ENCODE measurements at places on chromosomes 6 and 20.

DNA sequence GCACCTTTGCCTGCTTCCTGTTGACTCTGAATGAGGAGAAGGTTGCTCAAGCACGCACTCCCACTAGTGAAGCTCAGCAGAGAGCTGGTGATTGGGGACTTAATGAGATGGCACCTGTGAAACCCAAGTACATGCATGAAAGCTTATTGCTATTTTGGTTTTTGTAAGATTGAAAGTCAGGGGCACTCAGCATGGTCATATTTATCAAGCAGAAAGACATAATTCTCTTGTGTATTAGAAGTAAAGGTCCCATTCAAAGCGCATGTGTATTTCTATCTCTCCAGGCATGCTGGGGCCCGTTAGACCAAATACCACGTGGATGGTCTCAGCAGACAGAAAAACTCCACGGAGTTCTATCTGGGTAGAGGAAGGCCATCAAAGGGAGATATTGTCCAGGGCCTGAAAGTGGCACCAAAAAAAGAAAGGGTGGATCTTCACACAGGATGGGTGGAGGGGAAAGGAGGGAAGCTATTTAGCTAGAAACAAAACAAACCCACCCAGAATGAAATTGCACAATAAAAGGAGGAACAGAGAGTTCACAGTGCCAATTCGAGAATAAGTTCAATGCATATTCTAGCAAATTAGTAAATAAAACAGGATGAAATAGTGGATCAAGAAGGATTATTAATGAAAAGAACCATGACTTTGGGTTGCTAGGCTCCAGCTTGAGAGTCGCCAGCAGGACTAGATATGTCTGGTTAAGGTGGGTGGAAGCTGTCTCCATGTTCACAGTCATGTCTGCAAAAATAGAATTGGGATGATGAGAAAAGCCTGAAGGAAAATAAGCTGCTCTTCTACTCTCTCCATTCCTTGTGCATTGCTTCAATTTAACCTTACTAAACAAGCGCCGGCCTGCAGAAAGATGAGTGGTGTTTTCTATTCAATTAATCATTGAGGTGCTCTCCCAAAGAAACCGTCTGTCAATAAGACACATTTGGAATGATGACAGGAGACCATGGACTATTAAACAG is 224.9 kb upstream of the DTNBP1 start:
- DNase-seq: no peak

GRCh38 chr6:2184700-2185455 is 60.5 kb downstream of the GMDS start:
- no peak for DNase-seq

DNA sequence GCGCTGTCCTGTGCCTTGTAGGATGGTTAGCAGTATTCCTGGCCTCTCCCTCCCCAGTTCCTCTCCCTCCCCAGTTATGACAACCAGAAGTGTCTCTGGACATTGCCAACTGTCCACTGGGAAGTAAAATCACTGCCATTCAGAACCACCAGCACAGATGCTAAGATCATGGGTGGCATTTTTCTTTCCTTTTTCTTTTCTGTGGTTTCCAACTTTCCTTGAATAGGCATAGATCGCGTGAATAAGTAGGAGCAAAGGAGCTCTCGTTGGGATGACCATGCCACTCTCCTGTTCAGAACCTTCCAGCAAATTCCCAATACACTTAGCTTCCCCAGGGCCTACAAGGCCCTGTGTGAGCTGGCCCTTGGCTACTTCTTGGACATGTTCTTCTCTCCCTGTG is 59.0 kb downstream of the EYA2 start:
- DNase-seq: no peak

- no peak for DNase-seq
These were observed 20.4 kb downstream of the THEMIS start for GRCh38 chr6:127880429-127880828.

DNA sequence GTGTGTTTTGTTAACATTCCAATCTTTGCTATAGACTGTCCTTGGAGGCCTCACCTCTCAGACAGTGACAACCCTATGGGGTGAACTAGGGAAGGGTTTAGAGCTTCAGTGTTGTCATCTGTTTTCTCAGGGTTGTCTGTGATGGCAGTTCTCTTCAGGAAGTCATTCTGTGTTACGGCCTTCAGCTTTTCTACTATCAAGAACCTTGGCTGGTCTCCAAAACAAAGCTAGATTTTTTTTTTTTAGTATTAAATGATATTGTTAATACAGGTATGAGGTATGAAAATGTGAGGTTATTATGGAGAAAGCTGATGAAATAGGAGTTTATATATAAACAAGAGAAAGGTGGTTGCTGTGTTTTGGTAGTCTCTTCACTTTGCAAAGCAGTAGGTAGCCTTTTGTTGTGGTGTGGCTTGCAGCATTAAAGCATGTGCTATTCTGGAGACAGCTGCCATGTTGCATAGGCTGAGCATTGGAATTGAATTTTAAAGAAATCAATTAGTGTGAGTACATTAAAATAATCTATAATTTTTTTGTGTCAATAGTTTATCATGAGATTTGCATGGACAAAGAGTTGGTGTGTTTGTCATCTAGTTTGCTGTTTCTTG is 162.6 kb downstream of the CARMIL1 start:
- DNase-seq: no peak

DNA sequence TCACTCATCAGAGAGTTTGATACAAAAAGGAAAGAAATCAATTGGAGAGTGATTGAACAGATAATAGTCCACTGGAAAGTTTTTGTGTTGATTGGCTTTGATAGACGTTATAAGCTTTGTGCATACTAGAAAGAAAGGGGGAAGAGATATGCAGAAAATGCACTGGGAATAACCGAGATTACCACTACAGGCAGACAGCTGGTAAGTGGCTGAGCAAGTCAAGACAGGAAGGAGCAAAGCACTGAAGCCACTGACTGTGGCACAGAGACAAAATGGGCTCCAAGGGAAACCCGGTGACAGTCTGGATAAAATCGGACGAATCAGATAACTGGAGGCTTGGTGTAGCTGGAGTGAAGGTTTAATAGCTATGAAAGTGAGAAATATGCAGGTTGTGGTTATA is 209.0 kb downstream of the SIM1 start:
- DNase-seq: no peak

DNA sequence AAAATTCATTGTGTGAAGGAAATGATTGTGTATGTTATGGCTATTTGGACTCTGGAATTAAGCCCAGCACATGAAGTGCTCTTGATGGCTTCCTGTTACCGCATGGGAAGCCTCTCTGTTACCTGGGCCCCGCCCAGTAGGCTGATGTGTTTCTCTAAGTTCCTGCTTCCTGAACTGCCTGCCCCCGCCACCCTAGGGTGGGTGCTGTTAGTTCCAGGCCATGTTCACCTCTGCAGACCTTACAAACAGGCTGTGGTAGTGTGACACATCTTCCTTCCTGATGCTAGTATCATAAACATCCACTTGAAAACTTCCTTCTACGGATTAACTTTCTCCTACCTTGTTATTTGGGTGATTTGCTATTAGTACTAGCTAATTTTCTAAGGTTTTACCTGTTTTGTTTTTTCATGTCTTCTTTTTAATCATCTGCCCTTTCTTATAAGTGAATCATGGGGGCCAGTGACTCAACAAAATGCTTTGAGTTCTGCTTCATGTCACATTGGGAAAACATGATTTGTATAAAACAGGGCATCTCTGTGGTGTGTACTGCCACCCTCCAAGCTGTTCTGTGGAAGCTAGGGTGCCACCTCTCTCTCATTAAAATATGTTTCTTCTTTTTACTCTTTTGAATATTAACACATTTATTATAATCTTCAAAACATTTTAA is 40.6 kb downstream of the SH3BGRL2 start:
- DNase-seq: no peak

DNA sequence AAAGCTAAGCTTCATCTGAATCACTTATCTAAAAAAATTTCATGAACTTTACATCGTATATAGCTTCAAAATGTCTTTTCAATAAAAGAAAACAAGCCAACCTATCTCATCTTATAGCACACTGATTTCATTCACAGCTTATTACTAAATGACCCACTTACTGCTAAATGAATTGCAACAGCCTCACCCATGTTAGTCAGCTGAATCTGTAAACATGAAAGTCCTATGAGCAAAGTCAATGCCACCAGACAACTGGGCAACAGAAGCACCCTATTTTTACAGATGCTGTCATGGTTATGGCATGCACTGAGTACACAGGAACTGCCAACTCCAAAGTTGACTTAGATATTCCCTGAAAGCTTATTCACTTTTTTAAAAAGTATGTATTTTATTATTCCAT is 41.2 kb upstream of the DST start:
- no peak for DNase-seq

- no peak for DNase-seq
These were observed 32.5 kb downstream of the SLC22A2 start for GRCh38 chr6:160226118-160226591.

- DNase-seq: no peak
These were observed 51.4 kb downstream of the SRC start for GRCh38 chr20:37397076-37397953.

GRCh38 chr6:25147223-25147622 is 132.0 kb upstream of the CARMIL1 start:
- DNase-seq: no peak

GRCh38 chr6:168618546-168619315 is 177.7 kb downstream of the SMOC2 start:
- no peak for DNase-seq

GRCh38 chr20:23745247-23745646 is 5.5 kb downstream of the CST1 start:
- no peak for DNase-seq

GRCh38 chr6:43171707-43172103 is 636 bp downstream of the SRF start:
- no peak for DNase-seq

DNA sequence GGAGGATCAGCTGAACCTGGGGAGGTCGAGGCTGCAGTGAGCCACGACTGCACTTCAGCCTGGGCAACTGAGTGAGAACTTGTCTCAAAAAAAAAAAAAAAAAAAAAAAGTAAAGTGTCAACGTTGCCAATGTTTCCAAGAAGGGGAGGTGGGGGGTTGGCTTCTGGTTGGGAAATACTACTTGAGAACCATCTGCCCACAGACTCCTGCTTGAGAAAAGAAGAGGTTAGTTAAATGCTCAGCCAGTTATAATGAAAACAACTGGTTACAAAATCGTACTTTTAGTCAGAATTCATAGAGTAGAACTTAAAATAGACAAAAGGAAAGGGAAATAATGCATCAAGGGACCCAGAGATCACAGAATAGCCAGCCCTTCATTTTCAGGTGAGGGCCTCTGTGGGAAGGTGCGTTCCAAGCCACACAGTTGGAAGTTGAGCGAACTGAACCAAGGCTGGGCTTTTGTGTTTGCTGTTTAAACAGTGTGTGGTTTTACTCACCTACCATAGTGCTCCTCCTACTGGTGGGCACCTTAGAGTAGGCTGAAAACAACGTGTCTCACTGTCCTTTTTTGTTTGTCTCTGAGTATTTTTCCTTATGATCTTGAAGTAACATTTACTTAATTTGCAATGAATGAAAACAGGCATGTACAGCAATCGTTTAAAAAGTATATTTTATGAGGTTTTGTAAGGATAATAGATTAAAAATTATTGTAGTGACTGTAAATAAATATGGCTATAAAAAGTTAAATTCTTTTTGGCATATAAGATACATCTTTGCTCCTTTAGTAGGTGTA is 200.7 kb downstream of the BCAS1 start:
- DNase-seq: peak; percentile 97

DNA sequence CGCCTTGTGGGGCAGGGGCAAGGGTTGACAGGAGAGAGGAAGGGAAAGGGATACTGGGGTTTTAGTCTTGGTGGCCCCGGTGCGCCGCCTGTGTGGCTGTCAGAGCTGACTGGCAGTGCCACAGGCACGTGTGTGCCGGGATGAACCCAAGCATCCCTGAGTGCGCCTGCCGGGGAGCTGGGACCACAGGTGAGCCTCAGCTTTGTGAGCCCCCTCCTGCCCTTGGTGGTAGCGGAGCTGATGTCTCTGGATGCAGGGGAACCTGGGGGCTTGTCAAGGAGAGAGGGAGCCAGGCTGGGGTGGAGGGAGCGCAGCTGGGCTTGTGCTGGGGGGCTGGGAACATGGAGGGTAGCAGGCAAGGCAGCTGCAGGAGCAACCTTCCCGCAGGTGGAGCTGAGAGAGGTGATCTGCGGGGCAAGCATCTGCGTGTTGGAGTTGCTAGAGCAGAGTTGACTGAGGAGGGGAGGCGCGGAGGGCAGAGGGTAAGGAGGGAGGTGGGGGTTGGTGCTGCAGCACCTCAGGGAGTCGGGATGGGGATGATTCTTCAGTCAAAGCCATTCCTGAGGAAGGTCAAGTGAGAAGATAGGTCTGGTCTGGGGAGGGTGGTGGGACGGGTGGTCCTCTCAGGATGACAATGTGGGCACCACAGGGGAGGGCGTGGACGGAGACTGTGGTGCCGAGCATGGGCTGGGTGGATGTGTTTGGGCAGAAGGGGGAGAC is 28.1 kb downstream of the PYGB start:
- DNase-seq: no peak

DNA sequence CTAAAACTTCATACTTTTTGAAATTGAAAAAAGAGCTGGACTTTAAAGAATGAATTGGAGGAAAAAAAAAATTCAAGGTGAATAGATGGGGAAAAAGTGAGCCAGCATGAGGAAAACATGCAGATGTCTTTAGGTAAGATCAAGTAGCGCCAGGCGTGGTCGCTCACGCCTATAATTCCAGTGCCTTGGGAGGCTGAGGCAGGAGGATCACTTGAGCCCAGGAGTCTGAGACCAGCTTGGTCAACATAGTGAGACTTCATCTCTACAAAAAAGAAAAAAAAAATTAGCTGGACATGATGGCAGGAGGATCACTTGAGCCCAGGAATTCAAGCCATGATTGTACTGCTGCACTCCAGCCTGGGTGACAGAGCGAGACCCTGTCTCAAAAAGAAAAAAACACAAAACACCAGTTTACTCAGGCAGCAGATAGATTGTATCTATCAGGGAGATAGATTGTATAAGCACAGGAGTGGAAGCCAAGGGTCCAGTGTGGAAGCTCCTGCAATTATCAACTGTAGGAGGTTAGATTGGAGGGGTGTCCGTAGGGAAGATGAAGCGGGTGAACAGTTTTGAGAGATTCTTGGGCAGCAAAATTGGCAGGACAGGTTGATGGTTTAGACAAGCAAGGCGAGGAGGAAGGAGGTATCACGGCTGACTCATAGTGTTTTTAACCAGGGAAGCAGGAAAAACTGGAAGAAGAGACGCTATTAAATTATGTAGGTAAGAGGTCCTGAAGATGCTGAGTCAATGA is 97.6 kb upstream of the ZNF217 start:
- DNase-seq: peak; percentile 92

GRCh38 chr6:4939241-4939640 is 64.6 kb downstream of the RPP40 start:
- DNase-seq: no peak

GRCh38 chr6:170095273-170095981 is 195.5 kb downstream of the DLL1 start:
- DNase-seq: no peak
